NCI-H187 treated with DMSO at 0.1 percent for 48 hours (cell line): ENCODE measurements at places on chromosomes 12 and 14.

GRCh38 chr12:31759632-31760459 is 31.0 kb upstream of the AMN1 start:
- no peak for DNase-seq

- DNase-seq = no peak
Observed at GRCh38 chr14:81200054-81200453, 20.7 kb downstream of the GTF2A1 start.

GRCh38 chr14:45359746-45360145 is 106.7 kb upstream of the MIS18BP1 start:
- DNase-seq = no peak

DNA sequence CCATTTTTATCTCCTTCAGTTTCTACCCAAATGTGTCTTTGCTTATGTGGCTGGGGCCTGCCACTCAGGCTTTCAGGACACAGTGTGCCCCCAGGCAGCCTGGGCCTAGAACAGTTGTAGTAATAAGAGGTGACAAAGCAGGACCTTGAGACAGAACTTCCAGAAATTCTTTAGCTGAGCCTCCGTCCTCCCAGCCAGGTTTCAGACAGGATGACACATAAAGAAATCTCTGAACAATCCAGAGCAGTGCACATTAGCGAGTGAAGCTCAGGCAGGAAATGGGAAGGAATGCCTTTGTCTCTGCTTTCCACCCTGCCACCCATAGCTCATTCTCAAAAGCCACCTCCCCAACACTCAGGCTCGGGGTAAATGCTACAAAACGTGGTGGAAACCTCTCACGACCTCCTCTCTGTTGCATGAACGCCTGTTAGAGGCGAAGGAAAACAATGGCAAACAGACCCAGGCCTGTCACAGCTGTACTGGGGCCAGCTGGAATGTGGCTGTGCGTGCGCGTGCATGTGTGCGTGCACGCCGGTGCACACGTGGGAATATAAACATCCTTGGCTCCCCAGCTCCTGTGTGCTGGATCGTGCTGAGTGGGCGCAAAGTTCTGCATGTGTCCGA is 286.7 kb downstream of the ZFP36L1 start:
- no peak for DNase-seq

DNA sequence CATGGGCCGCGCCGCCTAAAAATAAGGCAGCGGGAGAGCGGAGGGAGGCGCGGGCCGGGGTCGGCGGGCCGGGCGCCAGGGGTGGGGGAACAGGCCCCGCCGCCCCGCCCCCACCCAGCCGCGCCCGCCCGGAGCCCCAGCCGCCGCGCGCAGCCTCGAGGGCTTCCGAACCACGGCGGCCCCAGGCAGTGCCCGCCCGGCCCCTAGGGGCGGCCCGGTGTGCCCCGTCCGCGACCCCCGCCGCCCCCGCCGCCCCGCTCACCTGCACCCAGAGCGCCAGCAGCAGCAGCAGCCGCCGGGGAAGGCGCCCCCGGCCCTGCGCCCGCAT is 519 bp downstream of the JAG2 start:
- no peak for DNase-seq

DNA sequence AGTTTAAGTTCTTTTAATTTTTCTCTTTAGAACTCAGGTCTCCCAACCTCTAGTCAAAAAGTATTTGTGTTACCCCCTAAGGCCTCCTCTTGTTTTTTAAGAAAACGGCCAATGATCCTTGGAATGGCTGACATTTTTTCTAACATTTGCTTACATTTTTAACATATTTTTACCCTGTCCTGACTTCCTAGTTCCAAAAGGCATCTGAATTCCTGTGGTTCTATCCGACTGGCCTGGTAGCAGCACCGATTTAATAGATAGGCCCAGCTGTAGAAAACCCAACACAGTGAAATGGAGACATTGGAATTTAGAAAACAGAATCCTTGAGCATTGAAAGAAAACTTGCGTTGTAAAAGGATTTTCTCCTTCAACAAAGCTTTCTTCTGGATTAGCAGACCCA is 134.7 kb upstream of the GSC start:
- no peak for DNase-seq
